ENCODE measurements at places on chromosomes 1 and 21.

DNA sequence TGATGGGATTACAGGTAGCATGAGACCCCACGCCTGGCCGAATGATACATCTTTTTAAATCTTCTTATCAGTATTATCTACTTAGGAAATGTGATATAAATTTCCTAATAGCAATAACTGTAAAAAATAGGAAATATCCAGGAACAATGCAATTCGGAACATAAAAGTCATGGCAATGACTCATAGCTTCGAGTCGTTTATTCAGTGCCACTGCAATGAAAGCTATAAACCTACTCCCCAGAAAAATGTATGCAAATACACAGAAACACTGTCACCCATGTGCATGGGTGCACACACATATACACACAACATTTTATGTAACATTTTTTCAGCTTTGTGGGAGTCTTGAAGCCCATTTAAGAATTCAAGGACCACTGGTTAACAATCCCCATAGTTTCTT lies 194.6 kb downstream of the PATJ start:
- DNase-seq: no peak

DNA sequence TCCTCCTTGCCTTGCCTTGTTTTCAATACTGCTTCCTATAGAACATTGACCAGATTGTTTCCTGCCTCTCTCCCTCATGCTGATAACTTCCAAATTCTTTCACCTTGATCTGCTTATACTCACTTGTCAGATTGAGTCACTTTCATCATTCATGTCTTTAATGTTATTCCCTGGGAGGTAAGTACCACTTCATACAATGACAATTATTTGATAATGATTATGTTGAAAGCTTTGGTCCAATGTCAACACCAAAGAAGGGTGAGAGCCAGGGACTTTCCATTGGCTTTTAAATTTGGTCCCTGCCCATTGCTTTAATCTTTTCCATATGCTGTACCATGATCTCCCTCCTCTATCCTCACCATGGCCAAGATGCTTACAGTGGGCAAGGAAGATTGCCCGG lies 137.4 kb downstream of the SYT2 start:
- no peak for DNase-seq

GRCh38 chr1:228374711-228375577 lies 31.7 kb downstream of the TRIM11 start:
- no peak for DNase-seq

- DNase-seq: peak; percentile 69
Observed at GRCh38 chr1:76330991-76331603, 256.6 kb downstream of the ST6GALNAC3 start.

- DNase-seq: no peak
Observed at GRCh38 chr1:116417678-116418077, 44.6 kb downstream of the ATP1A1 start.

- no peak for DNase-seq
Observed at GRCh38 chr1:185663332-185663731, 70.9 kb upstream of the HMCN1 start.

- no peak for DNase-seq
Observed at GRCh38 chr21:29416268-29416667, 117.5 kb downstream of the BACH1 start.

DNA sequence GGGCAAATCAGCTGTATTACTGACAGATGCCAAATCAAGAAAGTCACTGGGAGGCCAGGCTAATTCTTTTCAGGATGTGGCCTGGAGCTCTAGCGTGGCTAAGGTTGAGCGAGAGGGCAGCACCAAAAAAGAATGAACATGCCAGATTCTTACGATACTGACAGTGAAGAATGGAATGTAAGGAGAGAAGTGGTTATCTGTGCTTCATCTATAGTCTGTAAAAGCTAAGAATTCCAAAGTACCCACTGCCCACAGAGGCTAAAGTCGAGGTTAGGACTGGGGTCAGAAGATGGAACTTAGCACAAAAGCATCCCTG lies 32.7 kb downstream of the TFAP2E start:
- DNase-seq: no peak

GRCh38 chr1:67339623-67340343 lies 32.1 kb downstream of the IL12RB2 start:
- DNase-seq: no peak

DNA sequence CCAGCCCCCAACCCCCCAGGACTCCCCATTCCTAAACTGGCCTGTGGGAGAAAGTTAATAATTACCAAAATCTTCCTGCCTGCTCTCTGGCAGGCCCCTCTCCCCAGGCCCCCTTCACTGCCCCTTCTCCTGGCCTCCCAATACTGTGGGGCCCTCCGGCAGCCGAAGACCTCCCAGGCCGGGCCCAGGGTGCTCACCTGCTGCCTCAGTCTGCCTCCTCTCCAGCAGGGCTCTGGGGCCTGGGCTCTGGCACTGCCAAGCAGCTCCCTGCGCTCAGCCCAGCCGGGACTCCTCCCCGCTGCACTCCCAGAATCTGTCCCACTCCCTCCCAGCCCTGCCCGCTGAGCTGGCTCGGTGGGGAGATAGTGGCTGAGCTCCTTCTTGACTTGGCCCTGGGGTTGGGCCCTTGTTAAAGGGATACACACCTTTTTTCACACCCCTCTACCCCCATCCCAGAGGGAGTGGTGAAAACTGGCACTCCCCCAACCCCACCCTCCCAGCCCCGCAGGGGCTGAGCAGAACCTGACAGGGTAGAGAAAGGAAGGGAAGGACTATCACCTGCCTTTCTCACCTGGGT lies at the start of gene S100A16:
Gene S100A16 (minus strand): TSS at position 383 of the 577 bp plus-strand sequence. CDS start 4,986 bp downstream, outside the sequence.
- DNase-seq: peak; percentile 7

- DNase-seq: no peak
Observed at GRCh38 chr1:91513160-91513559, 12.5 kb downstream of the CDC7 start.

- DNase-seq: no peak
Observed at GRCh38 chr21:46181953-46182547, 2.2 kb downstream of the SPATC1L start.

DNA sequence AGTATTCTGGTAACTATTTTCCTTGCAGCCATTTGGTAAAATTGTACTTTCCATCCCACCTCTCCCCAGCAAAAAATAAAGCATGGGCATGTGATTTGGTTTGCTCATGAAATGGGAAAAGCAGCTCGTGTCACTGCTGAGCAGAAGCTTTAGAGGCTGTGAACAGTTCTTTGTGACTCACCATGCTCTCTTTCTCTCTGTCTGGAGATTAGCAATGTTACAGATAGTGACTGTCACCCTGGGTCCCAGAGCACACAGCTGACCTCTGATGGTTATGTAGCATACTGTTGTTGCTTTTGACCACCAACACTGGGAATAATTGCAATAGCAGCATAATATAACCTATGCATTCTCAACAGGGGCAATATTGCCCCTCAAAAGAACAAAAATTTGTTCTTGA lies 70.6 kb downstream of the RGS2 start:
- no peak for DNase-seq

DNA sequence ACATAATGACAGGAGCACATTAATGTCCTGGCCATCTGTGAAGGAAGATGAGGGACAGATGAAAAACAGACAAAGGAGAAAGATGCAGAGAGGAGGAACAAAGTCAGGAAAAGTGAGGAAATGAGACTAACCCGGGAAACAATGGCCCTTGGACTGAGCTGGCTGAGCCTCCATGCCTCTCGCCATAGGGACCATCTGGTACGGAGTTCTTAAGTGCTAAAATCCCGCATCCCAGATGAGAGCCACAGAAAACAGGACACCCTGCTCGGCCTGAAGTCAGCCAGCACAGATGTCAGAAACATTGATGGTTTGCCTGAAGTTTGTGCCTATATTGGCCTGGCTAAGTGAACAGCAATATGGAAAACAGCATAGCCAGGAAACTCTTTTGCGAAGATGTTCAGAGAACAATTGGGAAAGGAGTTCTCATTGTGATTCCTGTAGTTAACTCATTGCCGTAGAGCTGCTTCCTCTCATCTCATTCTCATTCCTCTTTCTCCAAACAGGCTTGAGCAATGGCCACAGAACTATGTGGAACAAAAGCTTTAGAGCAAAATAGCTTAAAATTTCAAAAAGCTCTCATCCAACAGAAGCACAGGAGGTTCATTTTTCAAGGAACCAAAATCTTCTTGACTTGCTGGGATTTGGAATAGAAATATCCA lies 96.6 kb downstream of the ASTN1 start:
- DNase-seq: no peak

- no peak for DNase-seq
Observed at GRCh38 chr1:50893466-50893865, 66.6 kb downstream of the FAF1 start.

GRCh38 chr1:168932539-168932938 lies 174.0 kb upstream of the ATP1B1 start:
- DNase-seq: no peak
